IMR-90 (cell line): ENCODE measurements at places on chromosomes 16 and 17.

DNA sequence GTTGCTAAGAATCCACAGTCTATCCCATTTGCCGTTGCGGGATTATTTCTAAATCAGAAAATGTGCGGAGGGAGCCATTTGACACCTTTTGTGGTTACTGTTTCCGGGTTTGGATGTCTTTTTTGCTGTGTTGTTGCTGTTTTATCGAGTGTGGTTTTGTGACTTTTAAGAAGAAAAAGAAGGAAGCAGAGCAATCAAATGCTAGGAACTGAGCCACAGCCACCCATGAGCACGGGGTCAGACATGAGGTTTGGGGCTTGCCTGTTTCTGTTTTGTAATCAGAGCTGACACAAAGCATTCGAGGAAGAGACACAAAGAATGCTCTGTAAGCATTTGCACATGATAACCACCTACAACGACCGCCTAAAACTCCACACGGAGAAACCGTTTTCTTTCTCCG lies 53.1 kb upstream of the CHMP6 start:
- no peak for DNase-seq

DNA sequence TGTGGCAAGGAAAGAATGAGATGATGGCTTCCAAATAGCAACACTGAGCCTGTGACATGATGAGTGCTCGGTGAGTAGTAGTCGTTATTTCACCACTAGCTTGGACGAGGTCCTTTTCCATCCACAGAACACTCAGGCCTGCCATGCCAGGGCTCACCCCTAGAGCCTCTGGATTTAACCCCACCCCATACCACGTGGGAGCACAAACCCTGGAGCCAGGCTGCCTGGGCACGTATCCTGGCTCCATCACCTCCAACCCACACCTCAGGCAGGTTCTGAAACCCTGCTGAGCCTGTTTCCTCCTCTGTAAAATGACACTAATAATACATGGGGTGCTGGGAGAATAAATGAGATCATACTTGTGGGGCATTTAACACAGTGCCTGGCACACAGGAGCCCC lies 192.4 kb downstream of the KATNIP start:
- no peak for DNase-seq

DNA sequence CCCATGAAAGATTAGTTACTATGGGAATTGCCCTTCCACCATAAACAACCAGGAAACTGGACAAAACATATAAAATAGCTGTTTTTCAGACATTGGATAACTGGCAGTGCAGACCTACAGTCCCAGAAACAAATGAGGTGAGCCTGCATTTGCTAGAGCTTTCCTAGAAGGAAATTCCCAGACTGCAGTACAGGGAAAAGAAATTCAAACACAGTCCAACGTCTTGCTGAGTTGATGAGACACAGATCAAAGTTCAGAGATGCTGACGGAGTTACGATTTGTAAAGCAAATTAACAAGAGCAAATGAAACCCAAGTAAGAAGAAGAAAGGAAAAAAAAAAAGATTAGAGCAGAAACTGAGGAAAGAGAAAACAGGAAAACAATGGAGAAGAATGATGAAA lies 41.3 kb upstream of the MNT start:
- peak; percentile 35 for DNase-seq

DNA sequence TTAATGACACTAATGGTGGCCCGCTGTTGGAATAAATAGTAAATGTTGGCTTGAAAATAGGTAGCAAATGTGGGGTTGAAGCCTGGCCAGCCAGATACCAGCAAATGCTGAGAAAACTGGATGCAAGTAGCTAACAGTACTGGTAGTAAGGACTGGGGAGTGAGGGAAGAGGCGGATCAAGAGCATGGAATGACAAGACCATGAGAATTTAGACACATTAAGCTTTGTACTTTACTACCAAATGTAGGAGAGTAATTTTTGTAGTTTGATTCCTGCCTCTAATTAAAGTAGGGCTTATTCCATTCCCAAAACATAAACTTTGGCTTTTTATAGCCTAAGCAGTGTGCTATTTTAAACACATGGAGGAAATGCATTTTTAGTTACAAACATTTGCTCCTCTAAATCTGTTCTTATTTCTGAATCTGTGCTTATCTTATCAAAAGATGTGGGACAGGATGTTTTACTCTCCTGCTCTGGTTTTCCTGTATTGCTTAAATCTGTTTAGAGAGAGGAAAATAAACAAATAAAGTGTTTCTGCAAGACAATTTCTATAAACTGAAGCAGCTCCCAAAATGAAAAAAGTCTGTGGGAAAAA lies 44.1 kb downstream of the CFDP1 start:
- DNase-seq, result peak; percentile 22

DNA sequence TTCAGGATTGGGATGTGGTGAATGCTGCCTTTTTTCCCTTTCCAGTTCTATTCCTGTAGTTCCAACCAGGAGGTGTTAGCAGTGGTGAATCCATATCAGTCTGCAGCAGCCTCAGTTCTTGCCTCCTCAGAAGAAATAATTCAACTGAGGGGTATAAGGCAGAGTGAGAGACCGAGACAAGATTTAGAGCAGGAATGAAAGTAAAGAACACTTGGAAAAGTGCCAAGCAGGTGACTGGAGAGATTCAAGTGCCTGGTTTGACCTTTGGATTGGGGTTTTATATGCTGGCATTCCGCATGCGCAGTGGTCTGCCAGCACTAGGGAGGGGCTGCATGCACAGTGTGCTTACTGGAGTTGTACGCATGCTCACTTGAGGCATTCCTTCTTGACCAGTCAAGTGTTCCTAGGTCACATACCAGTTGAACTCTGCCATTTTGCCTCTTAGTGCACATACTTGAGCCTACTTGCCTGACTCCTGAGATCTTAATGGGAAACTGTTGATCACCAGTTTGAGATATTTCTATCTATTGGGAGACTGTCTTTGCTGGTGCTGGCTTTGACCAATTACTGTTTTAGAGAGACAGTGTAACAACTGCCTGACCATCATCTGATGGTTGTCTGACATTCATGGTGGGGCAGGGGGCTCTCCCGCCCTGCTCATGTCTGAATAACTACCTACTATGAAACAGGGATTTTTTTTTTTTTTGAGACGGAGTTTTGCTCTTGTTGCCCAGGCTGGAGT lies 680 bp upstream of the CCL15 start:
- DNase-seq, result no peak
